ENCODE measurements at places on chromosomes 2 and 18.

- no peak for DNase-seq
These were observed 32.5 kb downstream of the HS6ST1 start for GRCh38 chr2:128286011-128286721.

DNA sequence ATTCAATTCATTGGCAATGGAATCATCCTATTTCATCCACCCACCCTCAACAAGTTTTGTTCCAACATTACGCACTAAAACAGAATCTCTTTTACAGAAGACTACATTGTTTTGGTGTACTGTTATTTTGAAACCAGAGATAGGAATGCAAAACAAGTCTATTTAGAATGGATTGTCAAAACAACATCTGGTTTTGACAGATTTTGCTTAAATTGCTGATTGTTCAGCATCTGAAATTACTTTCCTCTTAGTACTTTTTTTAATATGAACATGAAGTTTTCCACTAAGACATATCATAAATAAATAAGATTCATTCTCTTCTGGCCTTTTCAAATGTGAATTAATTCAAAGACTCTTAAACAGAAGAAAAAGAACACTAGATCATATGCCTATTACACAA, 323.9 kb upstream of the TFPI start:
- DNase-seq: no peak

DNA sequence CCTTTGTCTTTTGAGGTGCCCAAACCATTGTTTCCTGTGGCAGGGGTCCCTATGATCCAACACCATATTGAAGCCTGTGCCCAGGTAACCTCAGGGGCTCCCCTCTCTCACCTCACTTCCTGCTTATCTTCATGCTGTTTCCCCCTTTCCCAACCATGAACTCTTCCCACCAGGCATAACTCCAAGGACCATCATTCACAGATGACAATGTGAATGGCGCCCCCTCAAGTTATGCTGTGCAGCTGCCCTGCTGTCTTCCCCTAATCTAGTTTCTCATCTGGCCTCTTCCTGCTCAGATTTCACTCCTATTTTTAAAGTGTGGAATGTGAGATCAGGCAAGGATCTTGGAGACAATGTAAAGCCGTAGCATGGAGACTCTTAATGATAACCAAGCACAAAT, 1.4 kb downstream of the GMPPA start:
- DNase-seq: peak; percentile 34

GRCh38 chr2:49619804-49620203, 465.5 kb upstream of the FSHR start:
- no peak for DNase-seq

GRCh38 chr2:72511906-72512305, 313.9 kb downstream of the EXOC6B start:
- no peak for DNase-seq

Data from fibroblast of skin of left quadriceps (primary cell).